B cell (primary cell): ENCODE measurements at places on chromosomes 12 and 14. TPM values are rescaled to one million over a fixed set of nuclear protein-coding genes. Genes with fewer than 3 reads are reported as not detected.
A peak's percentile ranks its signal among the peaks of the same experiment; 100 is the strongest.

Gene VSX2
- total RNA-seq: not detected in 2 replicates

Gene IFNG-AS1
- 14.7 and 19.0 TPM in 2 replicates for total RNA-seq

Gene PRH2
- total RNA-seq: not detected in 2 replicates

Gene MSRB3
- total RNA-seq: not detected in 2 replicates

Gene C12orf50
- total RNA-seq: 0.10 and 0.22 TPM in 2 replicates

Gene KRAS
- 40.7 and 41.8 TPM in 2 replicates for total RNA-seq

Gene C12orf42
- total RNA-seq: 136 and 138 TPM in 2 replicates

Gene LRR1
- 10.3 and 13.0 TPM in 2 replicates for total RNA-seq

Gene CELA1
- not detected in 2 replicates for total RNA-seq

Gene CCDC38
- total RNA-seq: 1.00 and 1.3 TPM in 2 replicates

GRCh38 chr12:91813701-91814100 is 331.9 kb downstream of the BTG1 start:
- DNase-seq: no peak

DNA sequence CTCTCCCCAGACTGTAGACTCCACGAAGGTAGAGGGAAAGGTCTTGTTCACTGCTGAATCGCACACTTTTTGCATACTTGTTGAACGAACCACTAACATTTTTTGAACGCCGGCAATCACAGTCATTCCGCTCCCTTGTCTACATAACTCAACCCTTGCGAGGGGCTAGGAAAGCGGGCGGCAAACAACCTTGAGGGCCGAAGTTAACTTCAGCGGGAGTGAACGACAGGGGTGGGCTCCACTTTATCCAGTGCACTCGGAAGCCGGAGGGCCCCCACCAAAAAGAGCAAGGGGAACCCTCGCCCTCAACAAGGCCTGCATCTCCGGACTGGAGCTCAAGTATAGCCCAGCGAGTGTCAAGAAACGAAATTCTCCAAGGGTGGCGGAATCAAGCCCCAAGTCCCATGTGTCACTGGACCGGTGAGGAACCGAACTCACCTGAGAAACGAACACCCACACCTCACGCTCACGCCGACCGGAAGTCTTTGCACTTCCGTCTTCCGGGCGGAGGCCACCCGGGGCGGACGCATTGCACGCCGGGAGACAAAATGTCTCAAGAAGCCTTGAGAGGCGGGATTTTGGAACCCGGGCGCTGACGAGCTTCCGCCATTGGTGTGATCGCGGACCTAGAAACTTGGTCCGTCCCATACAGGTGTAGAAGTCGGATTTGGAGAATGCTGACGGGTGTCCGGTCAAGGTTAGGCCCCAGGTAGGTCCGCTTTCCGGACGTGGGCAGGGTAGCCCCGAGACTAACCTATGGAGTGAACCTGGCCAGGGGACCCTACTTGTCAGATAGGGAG is at the start of gene LLPH:
Gene LLPH, minus strand, starts transcription at position 484 of the 800 bp plus-strand sequence. CDS start 1,644 bp downstream, outside the sequence.
- DNase-seq: peak; percentile 90

DNA sequence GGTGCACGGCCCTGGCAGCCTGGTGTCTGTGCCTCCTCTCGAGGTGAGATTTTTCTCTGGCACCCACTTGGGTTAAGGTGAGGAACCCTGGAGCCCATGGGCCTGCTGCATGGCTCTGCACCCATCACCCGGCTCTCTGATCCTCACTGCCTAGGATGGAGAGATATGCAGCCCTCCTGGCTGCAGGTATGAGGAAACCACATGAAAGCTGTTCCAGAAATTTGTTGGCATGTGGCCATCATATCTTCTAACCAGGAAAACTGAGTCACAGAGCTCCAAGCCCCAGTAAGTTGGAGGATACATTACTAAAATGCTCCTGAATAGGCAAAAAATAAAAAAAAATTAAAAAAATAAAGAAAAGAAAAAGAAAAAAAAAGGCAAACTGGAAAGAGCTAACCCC is 39.3 kb upstream of the DDX11 start:
- DNase-seq: no peak

- no peak for DNase-seq
Observed at GRCh38 chr12:11651381-11651780, 1.9 kb downstream of the ETV6 start.

GRCh38 chr14:68921666-68922065 is 57.4 kb downstream of the ACTN1 start:
- DNase-seq: no peak

- no peak for DNase-seq
Observed at GRCh38 chr14:104072586-104072985, 12.9 kb upstream of the ASPG start.

DNA sequence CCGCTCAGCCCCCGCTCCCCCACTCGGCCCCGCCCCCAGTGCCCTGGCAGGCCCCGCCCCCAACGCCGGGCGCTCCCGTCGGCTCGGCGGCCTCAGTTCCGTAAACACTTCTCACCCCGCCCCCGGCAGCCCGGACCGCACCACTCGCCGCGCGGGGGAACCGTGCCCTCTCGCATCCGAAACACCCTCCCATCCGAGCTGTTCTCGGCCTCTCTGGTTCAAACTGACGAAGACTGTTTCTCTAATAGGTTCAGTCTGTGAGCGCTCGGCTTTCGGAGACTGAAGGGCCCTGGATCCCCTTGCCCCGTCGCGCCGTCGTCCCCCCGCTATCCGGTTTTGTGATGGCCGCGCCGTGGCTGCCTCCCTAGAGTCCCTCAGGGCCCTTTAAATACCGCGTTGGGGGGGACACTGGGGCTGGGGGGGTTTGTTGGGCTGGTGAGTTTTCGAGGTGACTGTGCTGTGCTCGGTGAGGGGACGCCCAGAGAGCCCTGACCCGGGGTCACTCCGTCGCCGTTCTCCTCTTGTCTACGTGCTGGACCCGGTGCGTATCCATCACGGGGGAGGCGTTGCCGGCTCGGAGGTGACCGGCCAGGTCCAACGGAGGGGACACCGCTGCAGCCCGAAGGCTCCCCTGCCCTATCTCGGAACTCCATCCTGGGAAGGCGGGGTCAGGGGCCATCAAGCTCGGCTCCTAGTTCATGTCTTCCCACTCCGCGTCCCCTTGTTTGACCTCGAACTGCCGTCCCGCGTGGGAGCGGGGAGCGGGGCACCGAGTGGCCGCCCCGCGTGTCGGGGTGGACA is at the start of gene TCP11L2:
Gene TCP11L2, plus strand, starts transcription at position 333 of the 801 bp plus-strand sequence. CDS start 8,343 bp downstream, outside the sequence.
- DNase-seq: peak; percentile 96

DNA sequence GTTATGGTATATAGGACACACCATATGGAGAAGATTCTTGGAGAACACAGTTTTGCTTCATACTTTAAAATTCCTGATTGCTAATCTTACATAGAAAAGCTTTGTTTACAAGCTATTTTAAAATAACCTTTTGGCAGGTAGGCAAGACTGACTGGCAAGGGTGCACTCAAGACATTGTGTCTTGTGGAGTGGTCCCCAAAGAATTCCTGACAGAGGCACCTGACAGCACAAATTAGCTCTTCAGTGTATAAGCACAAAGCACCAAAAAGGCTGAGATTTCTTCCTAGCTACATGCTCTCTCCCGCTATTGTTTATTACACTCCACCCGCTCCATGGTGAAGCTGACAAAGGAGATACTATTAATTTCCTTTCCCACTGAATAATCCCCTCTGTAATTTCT is 139.4 kb downstream of the MON2 start:
- DNase-seq: no peak

DNA sequence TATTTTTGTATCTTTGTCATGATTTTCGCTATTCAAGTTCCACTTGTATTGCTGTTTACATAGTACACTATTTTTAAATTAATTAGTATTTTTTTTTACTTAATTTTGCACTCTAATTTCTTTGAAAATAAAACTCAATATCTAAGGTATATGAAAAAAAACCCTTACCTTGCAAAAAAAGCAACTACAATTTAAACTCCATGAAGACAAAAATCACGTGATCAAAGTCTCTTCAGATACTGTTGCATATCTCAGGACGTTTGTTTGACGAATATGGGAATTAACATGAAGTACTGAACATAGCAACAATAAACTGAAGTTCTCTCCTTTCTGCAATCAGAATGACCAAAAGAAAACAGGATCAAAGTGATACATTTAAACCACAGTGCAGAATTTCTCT is 968.4 kb upstream of the SEL1L start:
- DNase-seq: no peak

- no peak for DNase-seq
Observed at GRCh38 chr14:98960617-98961013, 311.4 kb downstream of the BCL11B start.

DNA sequence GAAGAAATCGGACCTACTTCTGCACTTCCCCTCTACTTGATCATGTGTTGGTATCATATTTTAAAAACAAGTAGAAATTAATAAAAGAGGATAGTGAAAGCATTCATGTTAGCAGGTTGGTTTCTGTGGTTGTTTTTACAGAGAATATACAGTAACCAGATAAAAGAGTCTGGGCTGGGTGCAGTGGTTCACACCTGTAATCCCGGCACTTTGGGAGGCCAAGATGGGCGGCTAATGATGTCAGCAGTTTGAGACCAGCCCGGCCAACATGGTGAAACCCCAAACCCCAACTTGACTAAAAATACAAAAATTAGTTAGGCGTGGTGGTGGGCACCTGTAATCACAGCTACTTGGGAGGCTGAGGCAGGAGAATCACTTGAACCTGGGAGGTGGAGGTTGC is 55.9 kb downstream of the LRP6 start:
- DNase-seq: no peak

DNA sequence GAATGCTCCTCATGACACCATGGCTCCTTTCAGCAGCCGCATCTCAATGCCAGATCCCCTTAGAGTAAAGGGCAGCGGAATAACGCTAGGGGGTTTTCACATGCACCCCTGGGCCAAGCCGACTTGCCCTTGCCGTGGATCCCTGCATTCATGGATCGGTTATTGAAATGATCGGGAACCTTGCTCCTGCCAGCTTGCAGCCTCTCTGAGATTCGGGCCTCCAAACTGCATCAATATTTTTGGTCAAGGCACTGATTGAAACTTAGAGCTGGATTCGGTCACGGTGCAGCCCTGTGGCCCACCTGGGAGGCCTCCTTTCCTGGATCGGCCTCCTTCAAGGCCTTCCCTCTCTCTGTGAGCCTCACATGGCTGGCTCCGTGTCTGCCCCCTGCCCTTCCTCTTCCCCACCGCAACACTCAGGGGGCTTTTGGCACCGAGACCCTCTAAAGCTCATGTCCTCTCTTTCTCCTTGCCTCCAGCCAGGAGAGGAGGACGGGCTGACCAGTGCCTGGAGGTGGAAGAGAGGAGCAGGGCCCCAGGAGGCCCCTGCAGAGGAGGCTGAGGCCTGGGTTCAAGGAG is 1.8 kb downstream of the PTPN6 start:
- peak; percentile 51 for DNase-seq

DNA sequence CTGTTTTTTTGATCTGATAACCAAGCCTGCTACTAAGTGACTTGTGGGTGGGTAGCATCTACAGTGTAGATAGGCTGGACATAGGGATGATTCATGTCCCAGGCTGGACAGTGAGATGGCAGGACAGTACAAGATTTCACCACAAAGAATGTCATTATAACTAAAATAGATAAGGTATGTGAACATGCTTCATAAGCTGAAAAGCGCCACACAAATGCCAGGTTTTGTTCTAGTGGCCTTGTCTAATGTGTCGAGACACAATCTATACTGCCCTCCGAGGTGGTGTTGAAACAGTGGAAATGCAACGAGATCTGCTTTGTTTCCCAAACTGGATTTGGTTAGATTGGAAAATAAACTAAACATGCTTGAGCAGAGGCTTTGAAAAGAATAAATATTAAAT is 4.4 kb downstream of the LGALS3 start:
- no peak for DNase-seq

- DNase-seq: no peak
Observed at GRCh38 chr12:90355711-90356355, 599.1 kb downstream of the CCER1 start.

DNA sequence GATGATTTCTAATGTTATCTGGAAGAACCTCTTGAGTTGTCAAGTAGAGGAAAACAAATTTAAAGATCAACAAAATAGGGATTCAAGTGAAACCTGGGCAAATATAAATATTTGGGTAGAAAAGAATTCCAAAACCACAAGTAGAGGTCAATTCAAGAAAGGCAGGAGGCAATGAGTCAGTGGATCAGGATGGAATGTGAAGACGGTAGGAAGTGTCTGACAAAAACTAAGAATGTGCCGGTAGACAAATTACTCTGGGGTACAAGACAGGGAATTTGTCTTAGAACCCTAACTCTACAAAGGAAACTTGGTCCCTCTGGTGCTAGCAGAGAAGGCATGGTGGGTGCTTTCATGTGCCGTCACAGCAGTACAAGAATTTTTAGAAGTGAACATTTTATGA is 13.6 kb downstream of the ABCD2 start:
- DNase-seq: no peak

- DNase-seq: no peak
Observed at GRCh38 chr12:8527250-8528130, 13.2 kb downstream of the CLEC4E start.

GRCh38 chr14:49959822-49960408 is 67.0 kb downstream of the ARF6 start:
- peak; percentile 77 for DNase-seq

GRCh38 chr12:44286336-44286735 is 450.5 kb downstream of the TMEM117 start:
- DNase-seq: no peak

- DNase-seq: no peak
Observed at GRCh38 chr14:74574706-74575105, 37.3 kb downstream of the LTBP2 start.

DNA sequence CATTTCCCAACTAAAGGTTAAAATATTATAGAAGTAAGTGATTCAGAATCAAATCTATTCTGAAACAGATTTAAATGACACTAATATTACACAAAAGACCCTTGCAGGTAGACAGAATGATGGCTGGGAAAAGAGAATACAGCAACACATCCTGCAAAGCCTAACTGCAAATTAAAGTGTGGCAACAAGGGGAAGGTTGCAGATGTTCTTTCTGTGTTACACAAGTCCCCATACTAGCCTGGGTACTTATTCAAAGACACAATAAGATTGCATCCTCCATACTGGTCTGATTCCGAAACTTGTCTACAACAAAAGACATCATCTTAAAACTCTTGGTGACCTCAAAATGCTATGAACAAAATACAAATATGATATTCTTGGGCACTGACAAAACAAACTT is 50.5 kb downstream of the R3HDM2 start:
- DNase-seq: no peak

- peak; percentile 62 for DNase-seq
Observed at GRCh38 chr12:42332301-42333285, 6.6 kb downstream of the PPHLN1 start.

DNA sequence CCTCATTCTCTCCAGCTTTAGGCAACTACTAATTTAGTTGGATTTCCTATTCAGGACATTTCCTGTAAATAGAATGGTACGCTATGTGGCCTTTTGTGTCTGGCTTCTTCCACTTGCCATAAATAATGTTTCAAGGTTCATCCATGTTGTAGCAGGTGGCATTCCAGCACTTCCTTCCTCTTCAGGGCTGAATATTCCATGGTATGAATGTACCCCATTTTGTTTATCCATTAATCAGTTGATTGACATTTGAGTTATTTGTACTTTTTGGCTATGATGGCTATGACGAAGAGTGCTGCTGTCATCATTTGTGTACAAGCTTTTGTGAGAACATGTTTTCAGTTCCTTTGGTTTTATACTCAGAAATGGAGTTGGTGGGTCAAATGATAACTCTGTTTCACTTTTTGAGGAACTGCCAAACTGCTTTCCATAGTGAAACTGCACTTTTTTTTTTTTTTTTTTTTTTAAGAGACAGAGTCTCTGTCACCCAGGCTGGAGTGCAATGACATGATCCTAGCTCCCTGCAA is 6.5 kb upstream of the CDK2AP1 start:
- peak; percentile 78 for DNase-seq

GRCh38 chr12:122081083-122081696 is 2.6 kb downstream of the MLXIP start:
- DNase-seq: no peak
